ENCODE measurements at places on chromosomes 16 and 17.

DNA sequence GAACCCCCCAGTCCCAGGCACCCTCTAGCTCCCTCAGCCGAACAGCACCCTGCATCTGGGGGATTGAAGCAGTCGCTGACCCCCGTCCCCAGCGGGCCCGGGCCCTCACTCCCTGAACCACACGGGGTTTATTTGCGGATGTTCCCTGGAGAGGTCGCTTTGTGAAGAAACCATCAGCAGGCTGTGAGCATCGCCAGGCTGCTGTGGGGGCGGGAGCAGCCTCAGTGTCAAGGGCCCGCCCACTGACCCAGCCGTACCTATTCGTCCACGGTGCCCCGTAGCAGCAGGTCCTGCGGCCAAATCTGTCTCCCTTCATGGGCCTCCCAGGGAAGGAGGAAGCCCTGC lies 6.4 kb upstream of the RAB40C start:
- H3K36me3 ChIP-seq = no peaks in the 10 kb centered on the region
- no peak overlapping the region for H3K4me3 ChIP-seq
- no peak overlapping the region for H3K27ac ChIP-seq
- no peak for DNase-seq

DNA sequence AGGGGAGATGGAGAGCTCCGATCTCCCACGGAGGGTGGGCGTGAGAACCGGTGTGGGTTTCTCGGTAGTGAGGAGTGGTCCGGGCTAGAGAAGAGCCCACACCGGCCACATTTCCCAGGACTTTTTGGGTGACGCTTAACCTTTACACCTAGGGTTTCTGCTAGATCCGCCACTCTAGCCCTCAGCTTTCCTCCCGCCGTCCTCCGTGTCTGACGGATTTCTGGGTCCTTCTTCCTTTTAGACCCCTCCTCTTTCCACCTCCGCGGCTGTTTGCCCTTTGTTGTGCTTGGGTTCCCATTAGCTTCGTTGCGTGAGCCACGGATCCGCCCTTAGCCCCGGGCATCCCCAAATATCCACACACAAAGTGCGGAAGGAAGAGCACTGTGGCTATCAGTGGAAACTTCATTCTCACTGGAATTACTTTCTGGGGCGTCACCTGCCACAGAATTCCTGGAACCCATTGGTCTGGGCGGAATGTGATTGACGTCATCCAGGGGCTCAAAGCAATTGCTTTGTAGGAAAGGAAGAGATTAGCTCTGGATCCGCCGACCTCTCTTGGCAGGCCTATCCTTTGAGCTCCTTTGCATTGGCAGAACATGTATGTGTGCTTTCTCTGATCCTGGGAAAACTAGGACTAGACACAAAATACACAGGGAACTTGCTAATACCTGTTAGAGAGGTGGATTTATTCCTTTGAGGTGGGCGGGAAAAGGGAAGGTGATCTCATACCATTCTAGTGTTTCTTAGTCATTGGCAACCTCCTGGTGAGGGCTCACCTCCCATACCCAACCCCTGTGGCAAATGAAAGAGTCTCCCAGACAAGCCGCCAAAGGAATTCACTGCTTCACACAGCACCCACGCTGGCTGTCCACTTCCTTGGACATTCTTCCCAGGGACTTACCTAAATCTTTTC lies 654 bp downstream of the TNFAIP1 start:
- no peaks in the 10 kb centered on the region for H3K27me3 ChIP-seq
- no peaks in the 10 kb centered on the region for H3K36me3 ChIP-seq
- peak overlapping the region; percentile 94 for H3K27ac ChIP-seq
- H3K4me1 ChIP-seq = peaks cover 27% of the 10 kb centered on the region
- no peak for DNase-seq

DNA sequence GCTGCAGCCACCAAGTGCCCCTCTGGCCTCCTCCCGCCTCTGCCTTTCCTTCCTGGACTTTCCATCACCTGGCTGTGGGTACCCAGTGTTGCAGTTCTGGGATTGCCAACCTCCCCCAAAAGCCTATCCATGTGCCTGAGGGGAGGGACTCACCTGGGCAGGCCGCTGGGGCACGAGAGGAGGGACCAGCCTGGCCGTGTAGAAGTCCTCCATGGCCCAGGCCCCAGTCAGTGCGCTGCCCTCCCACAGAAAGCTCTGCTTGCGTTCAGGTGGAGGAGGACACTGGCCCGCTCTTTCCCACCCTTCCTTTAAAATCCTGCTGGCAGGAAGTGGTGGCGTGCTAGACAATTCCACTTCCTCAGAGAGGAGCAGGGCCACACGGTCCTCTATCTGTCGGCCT lies 14.2 kb downstream of the SLX4 start:
- DNase-seq = no peak
- no peaks in the 10 kb centered on the region for H3K4me1 ChIP-seq
- no peak overlapping the region for H3K27ac ChIP-seq
- H3K27me3 ChIP-seq = no peaks in the 10 kb centered on the region
- H3K4me3 ChIP-seq = no peak overlapping the region
- no peaks in the 10 kb centered on the region for H3K36me3 ChIP-seq

- H3K4me1 ChIP-seq = peaks cover 69% of the 10 kb centered on the region
- H3K36me3 ChIP-seq = peaks cover 8% of the 10 kb centered on the region
- H3K4me3 ChIP-seq = peak overlapping the region; percentile 63
- DNase-seq = no peak
- H3K27ac ChIP-seq = peak overlapping the region; percentile 99
- no peaks in the 10 kb centered on the region for H3K27me3 ChIP-seq
Observed at GRCh38 chr17:50058296-50058953, 2.5 kb downstream of the ITGA3 start.

- no peaks in the 10 kb centered on the region for H3K27me3 ChIP-seq
- H3K36me3 ChIP-seq = no peaks in the 10 kb centered on the region
- DNase-seq = no peak
- H3K4me1 ChIP-seq = no peaks in the 10 kb centered on the region
- H3K27ac ChIP-seq = no peak overlapping the region
Observed at GRCh38 chr16:23771027-23771426, 16.2 kb downstream of the CHP2 start.

DNA sequence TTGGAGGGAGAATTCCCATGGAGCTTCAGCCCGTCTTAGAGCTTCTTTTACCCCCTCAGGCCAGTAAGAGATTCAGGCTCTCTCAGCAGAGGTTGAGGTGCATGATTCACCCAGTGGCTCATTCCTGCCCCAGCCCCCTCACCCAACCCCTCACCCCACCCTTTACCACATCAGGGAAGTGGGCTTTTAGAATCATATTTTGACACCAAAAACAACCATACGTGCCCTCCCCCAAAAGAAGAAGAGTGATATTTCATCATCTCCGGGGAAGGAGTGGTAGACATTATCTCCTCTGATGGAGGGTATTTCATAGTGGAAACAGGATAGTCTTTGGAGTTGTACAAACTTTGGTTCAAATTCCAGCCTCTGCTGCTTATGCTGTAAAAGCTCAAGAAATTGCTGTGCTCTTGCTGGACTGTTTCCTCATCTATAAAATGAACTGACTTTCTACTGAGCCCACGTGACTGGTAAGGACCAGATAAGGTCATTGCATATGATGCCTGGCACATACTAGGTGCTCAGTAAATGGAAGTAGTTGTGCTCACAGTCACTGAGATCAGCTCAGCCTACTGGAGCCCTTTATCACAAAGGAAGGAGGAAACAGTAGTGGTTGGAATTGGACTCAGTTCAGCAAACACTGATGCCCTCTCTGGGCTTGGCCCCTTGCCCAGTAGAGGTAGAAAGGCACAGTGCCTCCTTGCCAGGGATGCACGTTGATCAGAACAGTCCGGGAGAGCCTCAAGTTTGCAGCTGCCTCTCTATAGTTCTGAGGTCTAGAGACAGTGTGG lies 18.3 kb upstream of the CCL5 start:
- no peak overlapping the region for H3K4me3 ChIP-seq
- no peaks in the 10 kb centered on the region for H3K36me3 ChIP-seq
- H3K4me1 ChIP-seq = no peaks in the 10 kb centered on the region
- no peak overlapping the region for H3K27ac ChIP-seq
- DNase-seq = no peak

- DNase-seq = no peak
- H3K27me3 ChIP-seq = no peaks in the 10 kb centered on the region
- no peak overlapping the region for H3K4me3 ChIP-seq
- H3K27ac ChIP-seq = no peak overlapping the region
- no peaks in the 10 kb centered on the region for H3K36me3 ChIP-seq
Observed at GRCh38 chr17:62105861-62106260, 40.8 kb upstream of the MED13 start.

GRCh38 chr16:12639044-12639443 lies 164.6 kb downstream of the CPPED1 start:
- no peak for DNase-seq
- H3K4me3 ChIP-seq = no peak overlapping the region
- H3K27ac ChIP-seq = no peak overlapping the region
- no peaks in the 10 kb centered on the region for H3K27me3 ChIP-seq
- H3K4me1 ChIP-seq = no peaks in the 10 kb centered on the region

- DNase-seq = no peak
- no peaks in the 10 kb centered on the region for H3K36me3 ChIP-seq
- H3K27ac ChIP-seq = no peak overlapping the region
- H3K4me1 ChIP-seq = peaks cover 13% of the 10 kb centered on the region
- no peaks in the 10 kb centered on the region for H3K27me3 ChIP-seq
Observed at GRCh38 chr17:80860703-80861417, 130.8 kb upstream of the CHMP6 start.

DNA sequence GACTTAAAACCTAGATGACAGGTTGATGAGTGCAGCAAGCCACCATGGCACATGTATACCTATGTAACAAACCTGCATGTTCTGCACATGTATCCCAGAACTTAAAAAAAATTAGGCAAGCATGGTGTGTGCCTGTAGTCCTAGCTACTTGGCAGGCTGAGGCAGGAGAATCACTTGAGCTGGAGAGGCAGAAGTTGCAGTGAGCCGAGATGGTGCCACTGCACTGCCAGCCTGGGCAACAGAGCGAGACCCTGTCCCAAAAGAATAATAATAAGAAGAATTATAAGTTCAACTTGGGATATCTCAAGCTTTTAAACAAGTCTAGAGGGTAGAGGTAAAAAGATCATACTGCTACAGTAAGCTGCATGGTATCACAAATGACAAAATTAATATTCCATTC lies 9.8 kb downstream of the CDC6 start:
- H3K36me3 ChIP-seq = peaks cover 19% of the 10 kb centered on the region
- no peak for DNase-seq
- H3K4me3 ChIP-seq = no peak overlapping the region
- H3K27ac ChIP-seq = no peak overlapping the region
- H3K27me3 ChIP-seq = no peaks in the 10 kb centered on the region
- H3K4me1 ChIP-seq = no peaks in the 10 kb centered on the region

DNA sequence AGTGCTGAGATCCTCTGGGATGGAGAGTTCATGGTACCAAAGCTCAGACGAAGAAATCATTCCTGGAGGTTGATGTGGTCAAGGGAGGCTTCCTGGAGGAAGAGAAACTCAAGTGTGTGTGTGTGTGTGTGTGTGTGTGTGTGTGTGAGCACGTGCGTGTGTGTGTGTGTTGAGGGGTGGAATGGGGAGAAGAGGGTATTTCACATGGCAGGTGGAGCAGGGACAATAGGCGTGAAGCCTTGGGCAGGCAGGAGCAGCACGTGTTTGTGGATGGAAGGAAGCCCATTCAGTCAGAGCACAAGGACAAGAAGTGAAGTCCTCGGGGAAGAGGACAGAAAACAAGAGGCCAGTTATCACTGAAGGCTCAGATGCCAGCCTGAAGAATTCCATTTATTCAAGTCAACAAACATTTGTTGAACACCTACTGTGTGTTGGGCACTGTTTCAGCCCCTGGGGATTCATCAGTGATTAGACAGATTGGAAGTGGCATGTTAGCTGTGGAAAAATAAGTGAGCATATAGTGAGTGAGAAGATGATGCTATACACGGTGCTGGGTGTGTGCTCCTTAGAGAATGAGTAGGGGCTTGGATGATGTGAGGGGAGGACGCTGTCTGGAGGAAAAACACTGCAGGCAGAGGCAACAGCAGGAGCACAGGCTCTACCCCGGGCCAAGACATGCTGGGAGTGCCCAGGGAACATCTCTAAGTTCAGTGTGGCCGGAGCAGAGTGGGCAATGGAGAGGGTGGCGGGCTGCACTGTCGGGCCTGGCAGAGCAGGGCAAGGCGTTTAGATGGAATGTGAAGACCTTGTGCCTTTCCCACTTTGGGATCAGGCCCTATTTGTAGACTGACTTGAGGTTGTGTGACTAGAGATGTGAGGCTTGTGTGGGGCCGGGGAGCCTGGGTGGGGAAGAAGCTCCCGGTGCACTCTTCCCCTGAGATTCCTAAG lies 267.1 kb downstream of the CBLN1 start:
- no peaks in the 10 kb centered on the region for H3K36me3 ChIP-seq
- no peaks in the 10 kb centered on the region for H3K4me1 ChIP-seq
- DNase-seq = no peak
- no peaks in the 10 kb centered on the region for H3K27me3 ChIP-seq
- H3K27ac ChIP-seq = no peak overlapping the region

- DNase-seq = no peak
- H3K27me3 ChIP-seq = no peaks in the 10 kb centered on the region
- no peak overlapping the region for H3K27ac ChIP-seq
Observed at GRCh38 chr16:66365651-66366050, 840 bp upstream of the CDH5 start.

DNA sequence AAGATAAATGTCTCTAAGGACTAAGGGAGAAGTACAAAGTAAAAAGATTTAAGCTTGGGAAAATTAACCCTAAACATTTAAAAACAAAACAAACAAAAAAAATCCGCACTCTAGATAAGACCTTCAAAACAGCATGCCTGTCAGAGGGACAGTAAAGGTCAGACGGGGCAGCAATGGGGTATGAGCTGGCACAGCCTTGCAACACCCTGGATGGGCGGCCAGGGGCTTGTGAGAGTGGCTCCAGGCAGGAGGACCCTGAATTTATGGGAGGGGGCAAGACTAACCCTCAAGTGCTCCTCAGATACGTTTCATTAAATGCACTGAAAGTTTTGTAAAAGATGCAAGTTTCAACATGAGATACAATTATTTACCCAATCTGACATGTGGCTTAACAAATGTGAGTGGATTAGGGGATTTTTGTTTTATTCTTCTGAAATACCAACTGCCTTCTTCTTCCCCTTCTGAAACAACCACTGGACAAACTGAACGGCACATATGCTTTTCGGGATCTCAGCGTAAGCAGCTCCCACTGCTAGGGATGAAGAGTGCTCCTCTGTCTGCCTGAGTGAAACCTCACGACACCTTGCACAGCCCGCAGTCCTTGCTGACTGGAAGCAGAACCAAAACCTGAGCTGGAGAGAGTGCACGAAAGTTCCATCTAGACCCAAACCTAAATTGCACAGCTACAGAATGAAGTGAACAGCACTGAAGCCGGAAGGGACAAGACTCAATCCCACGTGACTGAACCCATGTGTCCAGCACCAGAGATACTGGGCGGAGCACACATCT lies 128.4 kb downstream of the ANKRD11 start:
- no peaks in the 10 kb centered on the region for H3K36me3 ChIP-seq
- DNase-seq = no peak
- peak overlapping the region; percentile 67 for H3K27ac ChIP-seq
- no peaks in the 10 kb centered on the region for H3K27me3 ChIP-seq

DNA sequence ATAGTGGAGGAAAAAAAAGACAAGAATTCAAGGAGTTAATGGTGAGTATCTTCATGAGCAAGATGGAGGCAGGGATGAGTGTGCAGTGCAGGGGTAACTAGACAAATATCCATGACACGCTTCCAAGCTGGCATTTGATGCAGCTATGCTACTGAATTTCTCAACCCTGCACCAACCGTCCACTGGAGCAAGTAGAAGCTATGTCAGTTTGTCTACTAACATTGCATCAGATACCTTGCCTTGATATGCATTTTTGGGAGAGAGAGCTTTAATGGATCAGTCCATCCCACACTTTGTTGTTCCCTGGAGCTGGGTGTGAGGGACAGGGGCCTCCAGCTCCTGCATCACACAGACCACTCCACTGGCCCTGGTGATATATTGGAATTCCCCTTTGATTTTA lies 16.4 kb downstream of the CCL11 start:
- H3K4me3 ChIP-seq = no peak overlapping the region
- no peaks in the 10 kb centered on the region for H3K4me1 ChIP-seq
